ENCODE measurements at places on chromosomes 16 and 17.

DNA sequence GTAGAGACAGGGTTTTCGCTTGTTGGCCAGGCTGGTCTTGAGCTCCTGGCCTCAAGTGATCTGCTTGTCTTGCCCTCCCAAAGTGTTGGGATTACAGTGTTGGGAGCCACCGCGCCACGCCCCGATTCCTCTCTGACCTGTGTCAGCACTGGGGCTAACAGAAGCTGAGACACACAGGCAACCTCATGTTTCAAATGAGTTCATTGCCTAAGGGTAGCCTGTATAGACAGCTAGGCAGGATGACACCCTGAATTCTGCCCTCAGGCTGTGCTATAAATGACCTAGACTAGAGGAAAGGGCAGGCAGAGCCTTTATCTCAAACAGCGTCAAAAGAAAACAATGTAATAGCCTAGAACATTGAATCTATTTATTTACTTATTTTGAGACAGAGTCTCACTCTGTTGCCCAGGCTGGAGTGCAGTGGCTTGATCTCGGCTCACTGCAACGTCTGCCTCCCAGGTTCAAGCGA lies 2.3 kb upstream of the CDK3 start:
- H3K36me3 ChIP-seq, result no peaks in the 10 kb centered on the region
- peak overlapping the region; percentile 92 for H3K27ac ChIP-seq
- DNase-seq, result no peak

DNA sequence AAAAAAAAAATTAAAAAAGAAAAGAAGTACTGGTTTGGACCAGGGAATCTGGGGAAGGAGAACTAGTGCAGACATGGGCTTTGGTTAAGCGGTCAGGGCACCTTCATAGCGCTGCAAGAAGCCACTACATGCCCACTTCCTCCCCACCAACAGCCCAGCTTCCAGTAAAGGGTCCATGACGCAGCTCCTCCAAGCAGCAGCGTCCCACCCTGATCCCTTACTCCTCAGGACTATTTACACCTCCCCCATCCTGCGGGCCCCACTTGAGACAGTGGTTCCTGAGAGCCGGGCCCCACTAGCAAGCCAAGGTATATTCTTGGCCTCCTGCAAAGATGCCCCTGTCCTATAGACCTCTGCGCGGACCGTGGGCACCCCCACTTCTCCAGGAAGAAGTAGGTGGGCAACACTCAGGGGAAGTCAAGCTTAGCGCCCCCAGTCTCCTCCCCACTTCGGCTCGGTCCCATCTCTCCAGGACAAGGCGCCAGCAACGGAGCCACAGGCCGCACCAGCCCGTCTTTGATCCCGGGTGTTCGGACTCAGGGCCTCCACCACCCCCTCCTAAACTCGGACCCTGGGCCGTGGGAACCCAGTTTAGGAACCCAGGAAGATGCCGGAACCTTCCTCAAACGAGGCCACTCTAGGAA lies 913 bp upstream of the PRR14 start:
- peak; percentile 86 for DNase-seq
- peaks cover 16% of the 10 kb centered on the region for H3K36me3 ChIP-seq

DNA sequence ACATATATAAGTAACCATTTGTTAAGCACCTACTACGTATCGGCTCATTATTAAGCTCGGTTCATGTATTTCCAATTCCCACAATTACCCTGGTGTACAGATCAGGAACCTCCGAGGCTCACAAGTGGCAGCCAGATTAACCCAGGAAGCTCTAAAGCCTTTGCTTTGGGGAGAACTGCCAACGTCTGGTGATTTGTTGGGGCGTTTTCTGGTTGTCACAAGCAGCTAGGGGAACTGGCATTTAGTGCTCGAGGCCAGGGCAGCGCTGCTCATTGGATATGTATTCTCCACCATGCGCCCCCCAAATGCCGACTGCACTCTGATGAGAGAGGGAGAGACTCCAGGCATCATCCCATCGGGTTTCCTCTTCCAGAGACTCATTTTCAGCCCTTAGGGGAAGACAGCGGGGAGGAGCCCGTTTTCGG lies 541 bp downstream of the ZNF18 start:
- no peaks in the 10 kb centered on the region for H3K36me3 ChIP-seq
- no peaks in the 10 kb centered on the region for H3K27me3 ChIP-seq
- no peak for DNase-seq
- H3K4me3 ChIP-seq, result peak overlapping the region; percentile 99

- H3K27ac ChIP-seq, result no peak overlapping the region
- no peak for DNase-seq
- no peaks in the 10 kb centered on the region for H3K4me1 ChIP-seq
- H3K27me3 ChIP-seq, result no peaks in the 10 kb centered on the region
Measured at GRCh38 chr16:1933097-1933661, 9.8 kb downstream of the MSRB1 start.

DNA sequence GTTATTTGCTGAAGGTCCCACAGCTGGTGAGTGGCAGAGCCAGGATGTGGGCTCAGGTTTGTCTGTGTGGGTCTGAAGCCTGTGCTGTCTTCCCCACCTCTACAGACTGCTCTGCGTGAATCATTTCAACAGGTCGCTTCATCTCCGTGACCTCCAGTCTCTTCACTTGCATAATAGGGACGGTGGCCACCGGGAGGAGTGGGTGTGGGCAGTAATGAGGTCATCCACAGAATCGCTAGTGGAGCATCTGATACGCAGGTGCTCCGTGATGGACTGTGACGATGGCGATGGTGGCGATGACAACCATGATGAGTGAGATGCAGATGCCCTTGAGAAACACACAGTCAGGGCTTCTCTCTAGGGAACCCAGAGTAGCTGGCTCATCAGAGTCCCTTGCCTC lies 120.2 kb downstream of the RAP1GAP2 start:
- DNase-seq, result no peak
- no peak overlapping the region for H3K4me3 ChIP-seq
- H3K4me1 ChIP-seq, result peaks cover 38% of the 10 kb centered on the region
- no peak overlapping the region for H3K27ac ChIP-seq
- no peaks in the 10 kb centered on the region for H3K36me3 ChIP-seq

DNA sequence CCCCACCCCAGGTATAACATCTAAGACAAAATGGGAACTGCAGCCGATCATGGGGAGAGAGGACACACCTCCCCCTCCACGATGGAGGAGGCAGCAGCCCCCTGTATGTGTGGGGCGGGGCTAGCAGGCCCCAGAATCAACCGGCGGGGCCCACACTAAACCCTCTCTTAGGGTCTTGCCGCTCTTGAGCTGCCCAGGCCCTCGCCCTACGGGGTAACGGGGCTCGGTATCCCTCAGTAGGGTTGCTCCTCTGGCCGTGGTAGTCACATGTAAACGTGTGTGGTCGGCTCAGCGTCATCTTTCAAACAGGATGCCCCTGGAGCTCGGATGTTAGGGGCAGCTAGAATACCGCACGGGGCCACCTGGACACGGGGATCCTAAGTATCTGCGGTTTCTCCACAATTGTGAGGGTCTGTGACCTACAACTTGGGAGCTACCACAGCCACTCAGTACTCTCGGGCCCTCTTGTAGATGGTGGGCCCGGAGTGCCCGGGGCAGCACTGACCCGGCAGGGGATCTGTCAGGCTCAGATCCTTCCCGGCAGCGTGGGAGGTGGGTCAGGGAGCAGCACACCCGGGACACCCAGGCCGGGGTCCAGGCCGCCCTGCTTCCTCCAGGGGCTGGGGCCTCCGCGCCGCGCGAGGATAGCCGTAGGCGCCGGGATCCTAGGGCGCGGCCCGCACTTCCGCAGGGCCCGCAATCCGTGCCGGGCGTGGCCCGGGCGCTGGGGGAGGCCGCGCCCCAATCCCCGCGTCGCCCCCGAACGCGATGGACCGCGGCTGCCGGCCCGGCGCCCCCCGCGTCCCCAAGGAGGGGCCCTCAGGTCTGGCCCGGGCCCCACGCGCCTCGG lies 781 bp downstream of the ARHGDIA start:
- no peaks in the 10 kb centered on the region for H3K36me3 ChIP-seq
- H3K4me1 ChIP-seq, result peaks cover 26% of the 10 kb centered on the region
- H3K27me3 ChIP-seq, result no peaks in the 10 kb centered on the region
- DNase-seq, result no peak

GRCh38 chr17:10048629-10049350 lies 143.7 kb upstream of the RCVRN start:
- H3K27ac ChIP-seq, result no peak overlapping the region
- no peaks in the 10 kb centered on the region for H3K36me3 ChIP-seq
- H3K4me1 ChIP-seq, result peaks cover 60% of the 10 kb centered on the region
- H3K4me3 ChIP-seq, result no peak overlapping the region
- H3K27me3 ChIP-seq, result no peaks in the 10 kb centered on the region
- no peak for DNase-seq

GRCh38 chr17:64240741-64241347 lies 22.2 kb downstream of the TEX2 start:
- H3K36me3 ChIP-seq, result no peaks in the 10 kb centered on the region
- no peak overlapping the region for H3K4me3 ChIP-seq
- no peak for DNase-seq
- no peaks in the 10 kb centered on the region for H3K27me3 ChIP-seq
- H3K27ac ChIP-seq, result no peak overlapping the region

- H3K36me3 ChIP-seq, result peaks cover 9% of the 10 kb centered on the region
- H3K27ac ChIP-seq, result no peak overlapping the region
- H3K4me3 ChIP-seq, result no peak overlapping the region
- no peak for DNase-seq
- peaks cover 4% of the 10 kb centered on the region for H3K4me1 ChIP-seq
Measured at GRCh38 chr16:8685617-8686016, 11.2 kb downstream of the ABAT start.

GRCh38 chr16:62276637-62277036 lies 240.4 kb upstream of the CDH8 start:
- H3K4me1 ChIP-seq, result no peaks in the 10 kb centered on the region
- no peaks in the 10 kb centered on the region for H3K36me3 ChIP-seq
- no peak overlapping the region for H3K4me3 ChIP-seq

- no peaks in the 10 kb centered on the region for H3K36me3 ChIP-seq
- H3K4me1 ChIP-seq, result peaks cover 9% of the 10 kb centered on the region
- no peak for DNase-seq
- no peak overlapping the region for H3K4me3 ChIP-seq
Measured at GRCh38 chr16:12195296-12195695, 218.8 kb downstream of the SNX29 start.

- H3K4me3 ChIP-seq, result peak overlapping the region; percentile 81
- DNase-seq, result peak; percentile 92
- H3K4me1 ChIP-seq, result peaks cover 53% of the 10 kb centered on the region
- peak overlapping the region; percentile 65 for H3K27ac ChIP-seq
- H3K27me3 ChIP-seq, result peaks cover 11% of the 10 kb centered on the region
- H3K36me3 ChIP-seq, result peaks cover 12% of the 10 kb centered on the region
Measured at GRCh38 chr16:53518550-53519416, 15.8 kb upstream of the AKTIP start.

DNA sequence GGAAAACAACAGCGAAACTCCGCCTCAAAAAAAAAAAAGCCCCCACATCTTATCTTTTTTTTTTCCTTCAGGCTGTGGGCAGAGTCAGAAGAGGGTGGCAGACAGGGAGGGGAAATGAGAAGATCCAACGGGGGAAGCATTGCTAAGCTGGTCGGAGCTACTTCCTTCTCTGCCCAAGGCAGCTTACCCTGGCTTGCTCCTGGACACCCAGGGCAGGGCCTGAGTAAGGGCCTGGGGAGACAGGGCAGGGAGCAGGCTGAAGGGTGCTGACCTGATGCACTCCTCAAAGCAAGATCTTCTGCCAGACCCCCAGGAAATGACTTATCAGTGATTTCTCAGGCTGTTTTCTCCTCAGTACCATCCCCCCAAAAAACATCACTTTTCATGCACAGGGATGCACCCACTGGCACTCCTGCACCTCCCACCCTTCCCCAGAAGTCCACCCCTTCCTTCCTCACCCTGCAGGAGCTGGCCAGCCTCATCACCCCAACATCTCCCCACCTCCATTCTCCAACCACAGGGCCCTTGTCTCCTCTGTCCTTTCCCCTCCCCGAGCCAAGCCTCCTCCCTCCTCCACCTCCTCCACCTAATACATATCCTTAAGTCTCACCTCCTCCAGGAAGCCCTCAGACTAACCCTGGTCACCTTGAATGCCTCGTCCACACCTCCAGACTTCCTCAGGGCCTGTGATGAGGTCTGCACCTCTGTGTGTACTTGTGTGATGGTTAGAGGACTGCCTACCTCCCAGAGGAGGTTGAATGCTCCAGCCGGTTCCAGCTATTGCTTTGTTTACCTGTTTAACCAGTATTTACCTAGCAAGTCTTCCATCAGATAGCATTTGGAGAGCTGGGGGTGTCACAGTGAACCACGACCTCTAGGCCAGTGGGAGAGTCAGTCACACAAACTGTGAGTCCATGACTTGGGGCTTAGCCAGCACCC lies 1.2 kb upstream of the HBA1 start:
- no peak overlapping the region for H3K27ac ChIP-seq
- DNase-seq, result no peak
- H3K27me3 ChIP-seq, result peaks cover 34% of the 10 kb centered on the region

GRCh38 chr16:17446661-17447060 lies 24.1 kb downstream of the XYLT1 start:
- H3K27me3 ChIP-seq, result no peaks in the 10 kb centered on the region
- H3K4me1 ChIP-seq, result peaks cover 49% of the 10 kb centered on the region
- H3K4me3 ChIP-seq, result no peak overlapping the region
- DNase-seq, result no peak
- H3K27ac ChIP-seq, result no peak overlapping the region
